Skeletal muscle cell (primary cell): ENCODE measurements at places on chromosomes 4 and X.

- DNase-seq: peak; percentile 83
Observed at GRCh38 chr4:146333187-146333894, 119.0 kb downstream of the REELD1 start.

- peak; percentile 34 for DNase-seq
Observed at GRCh38 chr4:163693211-163693610, 198.7 kb downstream of the TMA16 start.

- DNase-seq: no peak
Observed at GRCh38 chrX:72545990-72546389, 26.7 kb downstream of the HDAC8 start.

GRCh38 chr4:6095897-6096296 lies 77.7 kb upstream of the C4orf50 start:
- no peak for DNase-seq

- DNase-seq: no peak
Observed at GRCh38 chr4:169859366-169860216, 101.8 kb upstream of the HPF1 start.

GRCh38 chrX:35244088-35244741 lies 301.6 kb downstream of the FAM47B start:
- no peak for DNase-seq

DNA sequence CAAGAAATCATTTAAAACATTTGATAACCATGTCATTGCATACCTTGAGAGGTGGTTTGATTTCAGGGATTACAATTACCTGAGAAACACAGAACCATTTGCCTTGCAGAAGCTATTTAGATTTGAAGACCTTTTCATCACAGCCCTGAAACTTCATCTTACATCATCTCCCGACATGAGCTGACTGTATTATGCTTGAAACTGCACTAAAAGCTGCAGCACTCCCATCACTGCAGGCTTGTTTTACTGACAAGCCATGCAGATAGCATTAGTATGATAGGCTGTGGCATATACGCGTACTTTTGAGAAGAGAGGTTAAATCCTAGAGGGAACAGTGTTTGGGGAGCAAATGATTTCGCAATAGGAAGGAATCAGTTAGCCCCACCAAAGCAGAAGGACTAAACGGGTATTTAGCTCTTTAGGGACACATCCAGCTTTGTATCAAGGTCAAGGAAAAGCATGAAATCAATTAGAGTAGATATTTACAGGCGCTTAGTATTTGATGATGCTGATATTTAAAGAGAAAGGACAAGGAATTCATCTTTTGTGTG lies 133.2 kb upstream of the DIAPH2 start:
- DNase-seq: no peak

DNA sequence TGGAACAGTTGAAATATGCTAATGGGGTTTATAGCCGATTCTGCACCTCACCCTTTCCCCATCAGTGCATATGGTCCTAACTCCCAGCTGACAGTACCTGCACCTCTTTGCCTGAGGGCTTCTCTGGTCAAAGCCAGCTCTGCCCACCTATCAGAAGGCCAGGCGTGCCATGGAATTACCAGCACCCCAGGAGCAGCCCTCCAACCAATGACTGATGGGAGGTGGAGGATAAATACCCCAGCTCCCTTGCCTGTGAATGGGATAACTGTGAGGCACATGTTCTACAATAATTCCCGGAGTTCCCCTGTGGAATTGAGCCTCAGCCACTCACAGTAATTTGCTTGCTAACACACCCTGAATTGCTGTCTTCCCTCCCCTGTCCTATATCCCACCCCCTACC lies 572.0 kb downstream of the BCOR start:
- DNase-seq: no peak

DNA sequence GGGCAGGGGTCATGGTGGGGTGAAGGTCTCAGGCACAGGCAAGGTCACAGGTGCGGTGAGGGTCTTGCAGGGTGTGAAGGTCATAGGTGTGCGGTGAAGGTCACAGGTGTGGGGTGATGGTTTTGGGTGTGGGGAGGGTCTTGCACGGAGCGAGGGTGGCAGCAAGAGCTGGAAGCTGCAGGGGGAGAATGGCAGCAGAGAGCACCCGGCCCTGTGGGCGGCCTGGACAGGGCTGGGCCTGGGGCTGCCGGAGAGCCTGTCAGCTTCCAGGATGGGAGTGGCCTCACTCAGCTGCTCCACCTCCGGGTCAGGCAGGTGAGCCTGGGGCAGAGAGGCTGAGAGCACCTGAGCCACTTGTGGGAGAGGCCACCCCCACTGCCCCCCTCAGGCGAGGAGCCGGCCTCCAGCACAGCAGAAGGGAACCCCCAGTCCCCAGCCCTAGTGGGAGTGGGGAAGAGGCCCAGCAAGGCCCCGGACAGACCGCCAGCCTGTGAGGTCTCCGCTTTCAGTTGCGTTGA lies 1.5 kb downstream of the MSANTD1 start:
- DNase-seq: no peak

- DNase-seq: no peak
Observed at GRCh38 chr4:26368685-26369084, 47.9 kb downstream of the RBPJ start.

GRCh38 chrX:25154168-25154567 lies 138.4 kb upstream of the ARX start:
- DNase-seq: no peak

DNA sequence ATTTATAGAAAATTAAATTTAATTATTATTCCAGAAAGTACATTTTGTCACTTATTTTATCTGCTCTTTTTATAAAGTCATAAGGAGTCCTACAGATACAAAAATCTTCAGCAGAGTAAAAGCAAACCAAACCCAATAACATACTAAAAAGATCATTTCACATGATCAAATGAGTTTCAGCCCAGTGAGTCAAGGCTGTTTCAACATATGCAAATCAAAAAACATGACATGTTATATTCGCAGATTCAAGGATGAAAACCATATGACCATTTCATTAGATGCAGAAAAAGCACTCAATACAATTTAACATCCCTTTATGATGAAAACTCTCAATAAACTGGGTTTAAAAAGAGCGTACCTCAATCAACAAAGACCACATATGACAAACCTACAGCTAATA lies 214.3 kb downstream of the FAT4 start:
- no peak for DNase-seq

DNA sequence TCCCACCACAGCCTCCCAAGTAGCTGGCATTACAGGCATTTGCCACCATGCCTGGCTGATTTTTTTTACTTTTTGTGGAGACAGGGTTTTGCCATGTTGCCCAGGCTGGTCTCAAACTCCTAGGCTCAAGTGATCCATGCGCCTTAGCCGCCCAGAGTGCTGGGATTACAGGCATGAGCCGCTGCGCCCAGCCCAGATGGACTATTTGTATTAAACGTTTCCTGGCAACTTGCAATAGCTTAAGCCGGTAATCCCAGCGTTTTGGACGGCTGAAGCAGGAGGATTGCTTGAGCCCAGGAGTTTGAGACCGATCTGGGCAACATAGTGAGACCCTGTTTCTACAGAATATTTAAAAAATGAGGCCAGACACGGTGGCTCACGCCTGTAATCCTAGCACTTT lies 18.4 kb downstream of the UBE2K start:
- no peak for DNase-seq

DNA sequence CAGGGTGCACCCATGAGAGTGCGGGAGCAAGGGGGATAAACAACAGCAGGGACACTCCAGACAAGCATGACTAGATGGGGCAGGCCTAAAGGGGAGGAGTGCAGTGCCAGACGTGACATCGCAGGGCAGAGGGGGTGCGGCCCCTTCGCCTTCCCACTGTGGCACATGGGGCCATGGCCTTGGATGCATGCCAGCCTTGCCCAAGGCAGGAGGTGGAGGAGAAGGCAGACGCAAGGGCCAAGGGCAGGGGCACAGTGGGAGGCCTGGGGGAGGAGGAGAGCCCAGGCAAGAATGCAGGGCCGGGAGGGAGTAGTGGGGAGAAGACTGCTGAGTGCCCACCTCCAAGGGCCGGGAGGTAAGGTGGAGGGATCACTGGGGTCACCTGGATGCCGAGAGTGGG lies 21.6 kb downstream of the PNMA6E start:
- DNase-seq: no peak

DNA sequence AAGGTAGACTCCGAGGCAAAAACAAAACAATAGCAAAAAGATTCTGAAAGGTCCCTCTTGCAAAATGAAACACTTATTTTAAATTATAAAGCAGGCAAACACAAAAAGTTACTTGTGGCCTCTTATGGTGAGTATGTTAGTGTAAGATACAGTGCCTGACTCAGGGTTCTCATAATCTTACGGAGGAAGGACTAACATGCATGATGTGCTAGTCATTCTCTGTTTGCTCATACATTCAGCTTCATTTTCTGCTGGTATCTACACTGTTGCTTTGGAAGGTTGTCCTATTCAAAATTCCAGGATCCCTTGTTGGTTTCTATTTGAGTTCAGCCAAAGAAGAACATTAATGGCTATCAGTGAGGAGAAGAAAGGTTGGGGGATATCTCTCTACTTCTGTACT lies 249.1 kb upstream of the FAM47A start:
- no peak for DNase-seq

DNA sequence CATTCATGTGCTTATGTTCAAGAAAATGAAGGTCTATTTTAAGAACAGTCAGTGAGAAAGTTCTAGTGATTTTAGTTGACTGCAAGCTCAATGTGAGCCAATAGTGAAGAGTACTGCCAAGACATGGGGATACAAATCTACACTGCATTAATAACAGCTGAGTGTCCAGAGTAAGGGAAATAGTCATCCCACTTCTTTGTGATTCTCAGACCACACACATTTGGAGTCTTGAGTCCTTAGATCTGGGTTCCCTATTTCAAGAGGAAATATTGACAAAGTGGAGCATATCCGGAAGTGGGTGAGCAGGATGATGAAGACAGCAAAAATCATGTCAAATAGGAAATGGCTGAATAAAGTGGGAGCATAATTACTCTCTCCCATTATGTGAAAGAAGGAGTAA lies 171.1 kb downstream of the LARP7 start:
- peak; percentile 2 for DNase-seq

GRCh38 chrX:16914058-16914457 lies 32.4 kb upstream of the REPS2 start:
- no peak for DNase-seq

DNA sequence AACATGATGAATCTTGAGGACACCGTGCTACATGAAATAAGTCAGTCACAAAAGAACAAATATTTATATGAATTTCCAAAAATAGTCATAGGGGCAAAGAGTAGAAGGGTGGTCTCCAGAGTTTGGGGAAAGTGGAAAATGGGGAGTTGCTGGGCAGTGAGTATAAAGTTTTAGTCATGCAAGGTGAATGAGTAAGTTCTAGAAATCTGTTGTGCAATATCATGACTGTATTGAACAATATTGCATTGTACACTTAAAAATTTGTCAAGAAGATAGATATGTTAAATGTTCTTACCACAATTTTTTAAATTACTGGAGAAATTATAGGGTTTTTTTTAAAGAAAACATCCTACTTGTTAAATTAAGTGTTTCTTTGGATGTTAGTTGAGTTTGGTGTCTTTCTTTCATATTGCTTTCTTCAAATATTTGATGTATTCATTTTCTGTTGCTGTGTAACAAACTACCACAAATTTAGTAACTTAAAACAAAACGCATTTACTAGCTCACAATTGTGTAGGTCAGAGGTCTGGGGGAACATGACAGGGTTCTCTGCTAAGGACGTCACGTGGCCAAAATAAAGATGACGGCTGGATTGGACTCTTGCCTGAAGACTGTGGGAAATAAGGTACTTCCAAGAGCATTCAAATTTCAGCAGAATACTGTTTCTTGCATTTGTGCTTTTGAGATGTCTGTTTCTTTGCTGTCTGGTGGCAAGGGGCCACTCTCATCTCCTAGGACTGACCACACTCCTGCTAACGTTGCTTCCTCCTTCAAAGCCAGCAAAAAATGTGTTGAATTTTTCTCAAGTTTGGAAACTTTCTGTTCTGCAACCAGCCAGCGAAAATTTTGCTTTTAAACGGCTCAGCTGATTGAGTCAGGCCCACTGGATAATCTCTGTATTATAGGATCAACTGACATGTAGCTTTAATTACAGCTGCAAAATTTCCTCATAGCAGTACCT lies 76.7 kb downstream of the CPEB2 start:
- peak; percentile 23 for DNase-seq

- no peak for DNase-seq
Observed at GRCh38 chr4:26648260-26648659, 64.4 kb downstream of the TBC1D19 start.

- no peak for DNase-seq
Observed at GRCh38 chr4:82429728-82430192, 502 bp downstream of the HNRNPDL start.

DNA sequence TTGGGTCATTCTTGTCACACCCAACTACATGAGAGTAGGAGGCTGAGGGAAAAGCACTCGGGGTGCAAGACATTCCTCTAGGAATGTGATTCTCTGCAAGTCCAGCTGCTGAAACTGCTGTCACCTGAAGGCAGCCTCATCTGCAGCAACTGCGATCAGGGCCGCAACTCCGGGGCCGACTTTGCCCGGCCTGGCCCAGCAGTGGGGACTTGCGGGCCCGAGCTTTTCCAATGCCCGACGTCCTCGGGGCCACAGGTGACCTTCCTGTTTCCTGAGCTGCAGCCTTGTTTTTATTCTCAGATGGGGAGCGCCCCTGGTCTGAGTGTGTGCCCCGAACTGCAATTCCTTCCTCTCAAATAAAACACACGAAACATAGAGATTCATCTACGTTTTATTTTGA lies 104.7 kb upstream of the NKX1-1 start:
- no peak for DNase-seq

GRCh38 chr4:168587411-168588125 lies 90.7 kb downstream of the PALLD start:
- peak; percentile 81 for DNase-seq

DNA sequence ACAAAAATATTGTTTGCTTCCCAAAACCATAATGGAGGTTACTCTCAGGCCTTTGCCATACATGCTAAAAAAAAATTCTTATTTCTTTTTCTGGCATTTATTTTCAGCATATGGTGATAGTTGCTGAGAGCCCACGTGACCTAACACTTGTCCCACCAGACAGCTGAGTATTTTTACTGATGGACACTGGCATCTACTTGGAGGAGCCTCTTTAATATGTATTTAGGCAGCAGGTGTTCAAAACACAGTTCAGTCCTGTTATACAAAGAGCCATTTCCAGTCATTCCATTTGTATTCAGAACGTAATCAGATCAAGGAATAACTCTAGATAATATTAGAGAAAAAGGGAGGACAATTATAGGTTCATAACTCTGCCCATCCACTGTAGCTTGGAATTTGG lies 95.5 kb downstream of the CXCL13 start:
- peak; percentile 25 for DNase-seq

- peak; percentile 57 for DNase-seq
Observed at GRCh38 chr4:124414276-124415040, 298.1 kb downstream of the ANKRD50 start.

- DNase-seq: no peak
Observed at GRCh38 chrX:87900320-87900908, 382.8 kb downstream of the KLHL4 start.

- no peak for DNase-seq
Observed at GRCh38 chr4:16439768-16440167, 213.5 kb upstream of the TAPT1 start.

GRCh38 chr4:189838821-189839497 lies 101.7 kb upstream of the FRG1 start:
- no peak for DNase-seq

GRCh38 chr4:36313703-36314102 lies 32.3 kb downstream of the DTHD1 start:
- DNase-seq: no peak
